Dermis microvascular lymphatic vessel endothelial cell (primary cell): ENCODE measurements at places on chromosomes 7 and 10.

DNA sequence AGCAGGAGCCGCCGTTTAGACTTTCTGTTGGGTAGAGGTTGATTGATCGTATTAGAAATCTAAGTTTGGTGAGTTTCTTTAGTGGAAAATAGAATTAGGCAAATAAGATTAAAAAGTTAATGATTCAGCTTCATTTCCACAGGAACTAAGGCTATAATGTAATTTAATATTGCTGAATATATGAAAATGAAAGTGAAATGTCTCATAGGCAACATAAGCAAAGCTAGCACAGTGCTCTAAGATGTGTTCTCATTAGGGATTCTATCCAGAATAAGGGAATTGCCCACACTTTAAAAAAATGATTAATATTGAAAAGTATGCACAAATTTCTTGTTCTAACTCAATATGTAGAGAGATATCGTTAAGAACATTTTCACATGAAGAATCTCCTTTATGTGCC is 47.0 kb downstream of the SRI start:
- DNase-seq: no peak

DNA sequence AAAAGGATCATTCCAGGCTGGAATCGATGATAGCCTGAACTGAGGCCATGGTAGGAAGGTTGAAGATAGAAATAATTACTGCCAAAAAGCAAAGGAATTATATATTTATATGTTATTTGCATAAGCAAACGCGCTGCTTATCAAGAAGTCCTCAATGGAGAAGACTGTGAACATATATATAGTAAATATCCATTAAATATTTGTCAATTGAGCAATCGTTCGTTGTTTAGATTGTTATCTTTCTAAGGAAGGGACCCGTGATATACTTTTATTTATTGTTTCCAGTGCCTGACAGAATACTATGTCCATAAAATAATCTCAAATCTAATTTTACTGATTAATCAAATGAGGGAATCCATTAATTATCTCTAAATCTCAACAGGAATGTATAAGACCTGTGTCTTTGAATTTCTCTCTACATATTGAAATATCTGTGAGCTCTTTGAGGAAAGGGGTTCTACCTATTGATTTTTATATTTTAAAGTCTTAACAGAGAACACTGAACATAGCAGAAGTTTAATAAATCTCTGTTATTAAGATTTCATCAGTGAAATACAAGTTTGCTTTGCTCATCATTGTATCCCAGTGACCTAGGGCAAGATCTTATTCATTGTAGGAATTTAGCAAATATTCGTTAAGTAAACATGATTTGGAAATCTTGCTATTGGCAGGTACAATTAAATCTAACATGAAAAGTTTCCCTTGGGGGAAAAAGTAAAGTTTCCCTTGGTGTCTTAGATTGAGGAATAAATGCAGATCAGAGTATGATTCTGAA is 12.0 kb upstream of the HERC4 start:
- no peak for DNase-seq

DNA sequence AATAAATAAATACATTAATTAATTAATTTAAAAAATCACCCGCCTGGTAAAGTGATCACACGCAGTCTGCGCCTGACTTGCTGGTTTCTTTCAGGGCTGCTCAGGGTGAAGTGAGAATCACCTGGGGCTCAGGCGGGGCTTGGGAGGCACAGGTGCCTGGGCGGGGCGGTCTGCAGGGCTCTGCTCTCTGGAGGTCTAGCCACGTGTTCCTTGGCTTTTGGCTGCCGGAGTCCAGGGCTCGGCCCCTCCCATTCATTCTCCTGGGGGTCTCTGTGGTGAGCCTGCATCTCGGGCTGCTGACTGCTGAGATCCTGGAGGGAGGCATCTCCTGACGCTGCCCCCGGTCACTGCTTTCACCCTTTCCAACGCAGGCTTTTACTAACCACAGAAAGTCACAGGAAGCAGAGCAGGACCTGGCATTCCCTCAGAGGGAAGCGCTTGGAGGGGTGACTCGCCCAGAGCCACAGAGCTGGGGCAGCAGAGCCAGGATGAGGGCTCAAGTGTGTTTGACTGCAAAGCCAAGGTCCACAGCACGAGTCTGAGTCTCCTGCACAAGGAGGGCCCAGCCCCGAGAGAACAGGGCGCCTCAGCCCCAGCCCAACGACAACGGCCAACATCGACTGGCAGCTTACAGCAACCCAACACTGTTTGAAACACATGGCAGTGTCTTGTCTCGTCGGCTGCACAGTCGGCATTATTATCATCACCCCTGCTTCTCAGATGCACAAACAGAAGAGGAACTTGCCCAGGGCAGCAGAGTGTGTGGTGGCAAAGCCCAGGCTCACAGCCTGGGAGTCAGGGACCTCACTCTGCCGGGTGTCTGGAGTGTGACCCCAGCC is 22.4 kb upstream of the MNX1 start:
- no peak for DNase-seq

DNA sequence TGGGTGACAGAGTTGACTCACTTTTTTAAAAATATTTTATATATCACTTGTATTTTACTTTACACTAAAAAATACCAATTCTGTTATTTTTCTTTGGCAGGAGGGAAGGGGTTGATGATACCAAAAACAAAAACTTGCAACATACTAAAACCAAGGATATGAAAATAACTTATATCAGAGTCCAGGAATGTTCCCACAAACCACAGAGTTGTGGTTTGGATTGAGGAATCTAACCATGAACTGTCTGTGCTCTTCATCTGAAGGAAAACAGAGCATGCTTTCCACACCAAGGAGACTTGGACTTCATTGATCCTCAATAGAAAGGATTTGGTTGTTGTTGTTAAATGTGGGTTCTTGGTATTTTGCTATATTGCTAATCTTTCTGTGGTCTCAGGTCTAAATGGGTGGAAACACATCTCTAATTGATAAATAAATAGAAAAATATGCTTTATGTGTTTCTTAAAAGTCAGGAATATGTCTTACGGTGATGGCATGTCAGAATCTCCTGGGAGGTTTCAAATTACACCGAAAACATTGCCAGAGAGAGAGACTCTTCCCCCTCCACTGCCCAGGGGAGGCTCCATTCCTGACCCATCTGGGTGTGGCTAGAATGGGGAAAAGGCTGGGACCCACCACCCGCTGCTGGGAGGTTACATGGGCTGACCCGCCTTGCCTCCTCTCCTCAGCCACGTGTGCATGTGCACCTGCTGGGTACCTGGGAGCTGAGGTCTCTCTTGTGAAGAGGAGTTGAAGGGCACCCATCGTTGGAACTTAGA is 46.9 kb upstream of the STK17A start:
- no peak for DNase-seq

GRCh38 chr7:24949884-24950283 is 30.1 kb downstream of the OSBPL3 start:
- DNase-seq: no peak

DNA sequence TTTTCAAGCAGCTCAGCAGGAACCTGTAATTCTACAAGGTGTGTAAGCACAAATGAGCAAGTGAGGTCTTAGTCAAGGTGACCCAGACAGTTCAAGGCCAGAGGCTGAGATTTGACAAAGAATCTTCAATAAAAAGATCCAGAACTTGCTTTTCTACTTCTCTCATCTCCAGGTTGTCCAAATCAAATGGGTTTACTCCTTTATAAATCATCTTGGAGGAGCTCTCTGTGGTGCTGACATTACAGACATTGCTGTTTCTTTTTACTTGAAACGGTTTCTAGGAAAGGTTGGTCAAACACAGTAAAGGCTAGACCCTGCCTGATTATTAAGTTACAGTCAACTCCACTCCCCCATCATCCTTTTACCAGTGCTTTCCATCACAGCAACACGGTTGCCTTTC is 504.6 kb downstream of the SORCS3 start:
- DNase-seq: no peak

GRCh38 chr7:16479161-16479560 is 13.6 kb upstream of the SOSTDC1 start:
- DNase-seq: no peak

- DNase-seq: no peak
Measured at GRCh38 chr10:3960496-3960895, 175.5 kb upstream of the KLF6 start.

- DNase-seq: no peak
Measured at GRCh38 chr7:73512018-73512780, 9.9 kb downstream of the BAZ1B start.

- DNase-seq: no peak
Measured at GRCh38 chr10:12513775-12514673, 164.7 kb downstream of the CAMK1D start.
